ENCODE measurements at places on chromosomes 2 and 18.

DNA sequence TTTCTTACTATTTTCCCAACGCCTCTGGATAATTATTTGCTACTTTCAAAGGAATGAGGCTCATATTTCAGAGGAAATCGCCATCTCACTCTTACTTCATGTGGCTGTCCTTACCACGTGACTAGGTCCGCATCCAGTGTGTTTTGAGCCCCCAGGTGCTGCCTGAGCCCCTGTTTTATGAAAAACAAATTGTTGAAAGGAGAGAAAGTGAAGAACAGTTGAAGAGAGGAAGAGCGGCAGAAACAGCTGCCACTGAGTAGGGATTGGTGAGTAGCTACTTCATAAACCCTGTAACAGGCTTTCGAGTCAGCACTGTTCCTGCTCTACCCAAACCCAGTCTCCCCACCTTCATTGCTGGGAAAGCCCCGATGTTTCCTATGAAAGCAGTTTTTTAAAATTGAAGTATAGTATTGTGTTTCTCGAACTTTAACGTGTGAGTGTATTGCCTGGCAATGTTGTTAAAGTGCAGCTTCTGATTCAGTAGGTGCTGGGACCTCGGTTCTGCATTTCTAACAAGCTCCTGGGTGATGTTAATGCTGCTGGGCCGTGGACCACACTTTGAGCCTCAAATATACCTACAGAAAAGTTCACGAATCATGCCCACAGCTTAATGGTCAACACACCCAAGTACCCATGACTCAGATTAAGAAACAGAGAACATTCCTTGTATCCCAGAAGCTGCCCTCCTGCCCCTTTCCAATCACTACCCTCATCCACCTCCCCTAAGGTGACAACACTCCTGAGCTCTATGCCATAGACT, 39.7 kb downstream of the TMEM177 start:
- DNase-seq, result no peak

- peak; percentile 97 for DNase-seq
Observed at GRCh38 chr2:189674374-189675112, at the start of gene ANKAR. Gene ANKAR (plus strand): TSS chr2:189674670. CDS start chr2:189676491, 1,821 bp downstream.

- DNase-seq, result no peak
Observed at GRCh38 chr18:36828157-36828629, 609 bp downstream of the TPGS2 start.

DNA sequence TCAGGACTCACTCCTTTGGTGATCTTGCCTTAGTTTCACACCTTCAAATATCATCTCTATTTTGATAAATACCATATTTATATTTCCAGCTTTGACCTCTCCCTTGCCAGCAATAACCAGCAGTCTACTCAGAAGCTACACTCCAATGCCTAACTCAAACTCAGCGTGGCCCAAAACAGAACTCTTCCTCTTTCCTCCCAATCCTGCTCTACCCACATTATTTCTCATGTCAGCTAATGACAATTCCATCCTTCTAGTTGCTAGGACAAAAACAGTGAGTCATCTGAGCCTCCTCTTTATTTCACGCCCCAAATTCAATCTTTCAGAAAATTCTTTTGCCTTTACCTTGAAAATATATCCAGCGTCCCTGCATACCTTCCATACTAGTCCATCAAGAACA, 23.5 kb downstream of the CYRIA start:
- no peak for DNase-seq

DNA sequence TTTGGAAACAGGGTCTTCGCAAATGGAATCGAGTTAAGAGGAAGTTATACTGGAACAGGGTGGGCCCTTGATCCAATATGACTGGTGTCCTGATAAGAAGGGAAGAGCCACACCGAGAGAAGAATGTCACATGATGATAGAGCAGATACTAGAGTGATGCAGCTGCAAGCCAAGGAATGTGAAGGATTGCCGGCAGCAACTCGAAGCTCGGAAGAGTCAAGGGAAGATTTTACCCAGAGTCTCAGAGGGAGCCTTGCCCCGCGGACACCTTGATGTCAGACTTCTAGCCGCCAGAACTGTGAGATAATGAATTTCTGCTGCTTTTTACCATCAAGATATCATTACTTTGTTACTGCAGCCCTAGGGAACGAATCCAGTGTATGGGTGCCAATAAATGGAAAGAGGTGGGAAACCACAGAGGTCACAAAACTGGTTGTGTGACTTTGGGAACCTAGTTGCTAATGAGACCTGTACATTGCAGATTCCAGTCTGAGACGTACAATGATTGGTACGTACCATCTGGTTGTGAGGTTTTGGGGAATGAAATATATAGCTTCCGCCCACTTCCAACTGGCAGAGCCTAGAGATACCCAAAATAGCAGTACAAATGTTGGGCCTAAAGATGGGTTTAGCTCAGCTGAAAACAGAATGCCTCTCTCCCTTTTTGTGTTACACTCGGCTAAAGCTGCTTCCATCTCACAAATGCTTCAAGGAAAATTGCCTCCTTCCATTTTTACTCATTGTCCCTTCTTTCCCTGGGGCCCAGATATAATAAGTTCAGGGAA, 28.6 kb upstream of the VWA3B start:
- no peak for DNase-seq

- DNase-seq, result peak; percentile 62
Observed at GRCh38 chr18:8996771-8997432, 105.6 kb upstream of the NDUFV2 start.

- DNase-seq, result peak; percentile 89
Observed at GRCh38 chr2:157420771-157421323, 23.0 kb downstream of the CYTIP start.

DNA sequence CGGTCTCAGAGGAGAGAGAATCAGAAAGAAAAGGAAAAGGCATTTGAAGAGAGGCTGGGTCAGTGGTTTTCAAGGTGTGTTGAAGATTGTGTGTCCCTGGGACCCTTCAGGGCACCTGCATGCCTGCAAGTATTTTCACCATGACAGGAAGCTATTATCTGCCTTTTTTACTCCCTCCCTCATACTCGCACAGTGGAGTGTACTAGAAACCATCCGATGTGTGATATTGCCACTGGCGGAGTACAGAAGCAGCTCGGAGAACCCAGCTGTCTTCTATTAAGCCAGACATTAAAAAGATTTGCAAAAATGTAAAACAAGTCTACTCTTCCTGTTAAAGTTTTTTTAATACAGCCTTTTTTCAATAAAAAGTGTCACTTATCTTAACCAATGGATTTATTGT, 33.7 kb upstream of the RFX8 start:
- no peak for DNase-seq

DNA sequence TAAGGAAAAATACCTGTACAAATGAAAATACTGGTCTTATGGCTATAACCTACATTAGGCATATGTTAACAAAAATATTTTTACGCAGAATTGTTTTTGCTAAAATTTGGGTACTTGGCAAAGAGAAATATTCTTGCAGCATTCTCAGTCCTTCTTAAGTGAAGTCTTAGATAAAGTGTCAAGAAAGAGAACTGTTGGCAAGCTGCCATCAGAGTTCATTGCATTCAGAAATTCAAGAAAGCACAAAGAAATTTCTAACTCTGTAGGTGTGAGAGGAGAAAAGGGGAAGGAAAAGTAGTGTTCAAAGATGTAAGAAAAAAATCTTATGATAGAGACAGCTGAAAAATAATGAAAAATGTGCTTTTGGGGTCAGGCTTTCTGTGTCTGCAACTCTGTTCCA, 86.7 kb downstream of the IRS1 start:
- DNase-seq, result no peak

- DNase-seq, result no peak
Observed at GRCh38 chr2:113838744-113839444, 51.0 kb upstream of the ACTR3 start.

GRCh38 chr2:96751800-96752199, 8.9 kb upstream of the CNNM4 start:
- no peak for DNase-seq

- DNase-seq, result no peak
Observed at GRCh38 chr2:13414897-13415296, 698.2 kb downstream of the TRIB2 start.

DNA sequence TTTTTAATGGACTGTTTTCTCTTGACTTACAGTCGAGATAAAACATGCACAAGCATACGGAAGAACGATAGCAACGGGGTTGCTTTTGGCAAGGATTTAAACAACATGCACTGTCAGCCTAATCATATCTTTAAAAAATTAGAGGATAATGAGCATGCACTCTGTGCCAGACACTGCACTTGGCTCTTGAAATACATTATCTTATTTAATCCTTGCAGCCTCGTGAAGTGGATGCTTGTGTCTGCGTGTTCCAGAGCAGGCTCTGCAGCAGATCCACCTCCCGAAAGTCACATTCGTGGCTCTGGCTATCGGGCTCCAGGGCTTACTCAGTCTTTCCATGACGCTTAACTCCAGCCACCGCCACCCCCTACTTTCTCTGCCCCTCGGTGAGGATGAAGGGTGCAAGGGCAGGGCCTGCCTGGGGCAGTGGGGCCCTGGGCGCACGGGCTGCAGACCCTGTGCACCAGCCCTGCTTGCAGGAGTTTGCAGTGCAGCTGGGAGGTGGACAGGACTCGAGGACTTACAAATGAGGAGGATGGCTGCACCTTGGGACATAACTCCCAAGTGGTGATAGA, 61.7 kb downstream of the ACKR3 start:
- no peak for DNase-seq

DNA sequence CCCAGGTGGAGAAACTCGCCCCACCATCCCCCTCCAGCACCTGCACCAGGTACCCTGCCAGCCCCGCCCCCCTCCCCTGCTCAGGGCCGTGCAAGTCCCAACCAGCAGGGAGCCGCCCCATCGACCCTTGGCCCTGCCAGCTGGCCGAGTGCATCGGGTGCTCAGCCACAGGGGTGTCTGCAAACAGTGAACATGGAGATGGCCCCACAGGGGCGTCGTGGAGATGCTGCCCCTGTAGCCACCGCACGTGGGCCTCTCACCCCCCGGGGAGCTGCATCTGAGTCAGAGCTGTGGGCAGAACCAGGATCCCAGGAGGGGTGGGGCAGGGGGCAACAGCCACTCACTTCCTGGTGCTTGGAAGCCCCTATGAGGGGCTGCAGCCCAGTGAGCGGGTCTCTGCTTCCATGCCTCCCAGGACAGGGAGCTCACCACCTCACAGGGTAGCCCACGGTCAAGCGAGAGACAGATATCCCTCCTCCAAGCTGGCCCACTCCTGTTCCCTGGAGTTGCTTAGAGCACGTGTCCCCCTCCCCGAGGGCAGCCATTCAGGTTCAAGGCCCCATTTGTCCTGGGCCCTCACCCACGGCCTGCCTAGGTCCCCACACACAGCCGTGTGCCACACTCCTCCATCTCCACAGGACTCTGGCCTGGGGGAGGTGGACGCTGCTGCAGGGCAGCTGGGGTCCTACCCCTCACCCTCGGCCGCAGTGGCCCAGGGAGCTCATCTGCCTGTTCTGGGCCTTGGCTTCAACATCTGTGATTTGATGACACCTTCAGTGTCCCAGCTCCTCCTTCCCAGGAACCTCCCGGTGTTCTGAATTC, 1.1 kb upstream of the MAB21L4 start:
- no peak for DNase-seq

DNA sequence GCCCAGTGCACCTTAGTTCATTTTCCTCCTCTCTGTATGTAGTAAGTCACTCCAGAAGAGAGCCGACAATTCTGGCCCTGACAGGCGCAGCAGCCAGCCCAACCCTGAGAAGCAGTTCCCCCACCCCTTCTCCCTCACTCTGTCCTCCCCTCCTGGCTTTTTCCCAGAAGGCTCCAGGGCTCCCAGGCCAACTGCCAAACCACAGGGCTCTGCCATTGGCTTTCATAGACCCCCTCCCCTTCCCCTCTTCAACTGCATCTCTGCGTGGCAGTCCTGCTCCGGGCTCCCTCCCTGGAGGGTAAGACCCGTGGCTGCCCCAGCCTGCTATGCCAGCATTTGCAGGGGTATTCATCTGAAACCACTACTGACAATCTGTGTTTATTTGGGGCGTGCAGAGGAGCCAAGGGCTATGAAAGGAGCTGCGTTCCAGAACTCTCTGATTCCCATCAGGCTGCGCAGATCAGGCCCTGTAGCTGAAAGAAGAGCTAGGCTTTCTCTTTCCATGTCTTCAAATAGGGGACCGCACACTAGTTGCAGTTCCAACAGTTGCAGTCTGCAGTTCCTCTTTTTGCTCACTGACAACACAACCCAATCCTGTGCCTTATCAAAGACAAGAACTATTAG, 388.6 kb upstream of the TNP1 start:
- DNase-seq, result peak; percentile 87

GRCh38 chr2:214713080-214713830, 96.2 kb downstream of the BARD1 start:
- no peak for DNase-seq

DNA sequence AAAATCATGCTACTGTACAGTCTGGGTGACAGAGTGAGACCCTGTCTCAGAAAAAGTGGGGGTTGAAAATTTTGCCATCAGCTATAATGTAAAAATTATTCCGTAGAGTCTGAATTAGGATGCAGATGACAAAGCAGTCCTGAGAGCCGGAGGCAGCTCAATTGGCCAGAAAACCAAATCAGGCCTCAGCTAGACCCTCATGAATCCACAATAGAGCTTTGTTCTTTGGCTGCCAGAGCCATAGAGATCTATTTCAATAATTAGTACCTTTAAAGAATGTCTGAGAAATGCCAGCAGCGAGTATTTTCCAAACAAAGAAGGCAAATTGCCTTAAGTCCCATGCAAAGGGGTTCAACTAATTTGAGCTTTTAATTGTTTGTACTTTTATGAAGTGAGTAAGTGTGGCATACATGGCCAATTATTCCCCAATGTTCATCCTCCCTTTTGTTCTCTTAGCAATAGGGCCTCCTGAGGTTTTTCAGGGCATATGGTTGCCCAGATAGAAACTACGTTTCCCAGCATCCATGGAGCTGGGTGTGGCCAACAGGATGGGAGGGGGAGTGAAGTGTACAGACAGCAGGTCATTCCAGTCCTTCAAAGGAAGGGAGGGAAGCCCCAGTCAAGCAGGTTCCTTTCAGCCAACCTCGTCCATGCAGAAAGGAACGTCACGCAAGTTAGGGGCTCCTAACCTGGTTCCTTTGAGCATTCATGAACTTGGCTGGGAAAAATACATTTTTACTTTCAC, 211.3 kb upstream of the APCDD1 start:
- DNase-seq, result peak; percentile 34

GRCh38 chr2:133509777-133510176, 58.5 kb downstream of the NCKAP5 start:
- no peak for DNase-seq

- DNase-seq, result no peak
Observed at GRCh38 chr2:199777916-199778315, 73.1 kb downstream of the FTCDNL1 start.

DNA sequence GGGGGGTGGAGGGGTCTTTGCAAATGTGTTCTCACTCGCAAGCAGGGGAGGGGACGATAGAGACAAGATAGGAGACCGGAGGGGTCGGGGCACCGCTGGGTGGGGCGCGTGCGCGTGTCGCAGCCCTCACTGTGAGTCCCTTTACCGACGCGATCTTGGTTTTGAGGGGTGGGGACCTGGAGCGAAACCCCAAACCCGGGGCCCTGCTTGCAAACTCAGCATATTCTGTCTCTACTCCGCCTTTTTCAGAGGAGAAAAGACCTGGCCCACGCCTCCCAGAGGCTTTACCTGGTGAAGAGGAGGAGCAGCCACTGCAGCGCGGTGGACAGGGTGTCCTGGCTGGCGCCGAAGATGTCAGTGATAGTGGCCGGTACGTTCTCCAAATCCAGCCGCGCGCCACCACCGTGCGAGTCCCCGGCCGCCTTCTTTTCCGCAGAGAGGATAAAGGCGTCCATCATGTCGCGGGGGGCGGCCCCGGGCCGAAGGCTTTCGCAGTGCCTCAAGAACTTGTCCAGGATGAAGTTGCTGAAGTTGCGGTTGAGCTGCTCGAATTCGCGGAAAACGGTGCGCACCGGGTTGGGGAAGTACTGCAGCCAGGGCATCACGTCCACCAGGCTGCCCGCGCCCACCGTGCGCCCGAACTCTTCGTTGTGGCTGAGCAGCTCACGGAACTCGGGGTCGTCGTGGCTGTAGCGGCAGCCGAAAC, 1.7 kb downstream of the CYP1B1 start:
- peak; percentile 57 for DNase-seq

Measured in hematopoietic multipotent progenitor cell treated with erythropoietin and hydrocortisone succinate and interleukin-3 and kit ligand, for 4 days (in vitro differentiated cells).